ENCODE measurements at places on chromosomes 11 and 22.

DNA sequence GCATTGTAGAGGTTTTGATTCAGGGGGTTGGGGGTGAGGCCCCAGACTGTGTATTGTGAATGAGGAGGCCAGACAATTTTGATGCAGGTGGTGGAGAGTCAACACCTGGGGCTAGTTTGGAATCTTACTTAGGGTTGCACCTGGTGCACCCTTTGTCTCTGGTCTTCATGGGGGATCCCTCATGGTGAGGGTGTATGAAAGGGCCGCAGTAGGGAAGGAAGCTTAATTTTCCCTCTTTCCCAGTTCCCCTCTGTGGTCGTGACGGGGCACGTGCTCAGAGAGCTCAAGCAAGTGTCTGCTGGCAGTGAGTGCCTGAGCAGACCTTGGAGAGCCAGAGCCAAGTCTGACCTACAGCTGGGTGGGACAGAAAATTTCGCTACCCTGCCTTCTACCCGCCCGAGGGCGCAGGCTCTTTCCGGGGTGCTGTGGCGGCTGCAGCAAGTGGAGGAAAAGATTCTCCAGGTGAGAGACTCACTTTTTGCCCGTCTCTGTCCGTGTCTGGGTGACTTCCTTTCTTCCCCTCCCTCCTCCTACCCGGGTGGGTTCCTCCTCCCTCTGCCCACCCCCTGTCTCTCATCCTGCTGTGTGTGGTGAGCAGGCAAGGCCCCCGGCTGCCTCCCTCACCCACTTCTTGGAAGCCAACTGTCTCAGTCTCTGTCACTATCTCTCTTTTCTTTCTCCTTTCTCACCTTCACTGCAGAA lies 131.7 kb downstream of the MICAL2 start:
- DNase-seq: no peak

- no peak for DNase-seq
Measured at GRCh38 chr11:110513259-110513801, 83.6 kb downstream of the FDX1 start.

DNA sequence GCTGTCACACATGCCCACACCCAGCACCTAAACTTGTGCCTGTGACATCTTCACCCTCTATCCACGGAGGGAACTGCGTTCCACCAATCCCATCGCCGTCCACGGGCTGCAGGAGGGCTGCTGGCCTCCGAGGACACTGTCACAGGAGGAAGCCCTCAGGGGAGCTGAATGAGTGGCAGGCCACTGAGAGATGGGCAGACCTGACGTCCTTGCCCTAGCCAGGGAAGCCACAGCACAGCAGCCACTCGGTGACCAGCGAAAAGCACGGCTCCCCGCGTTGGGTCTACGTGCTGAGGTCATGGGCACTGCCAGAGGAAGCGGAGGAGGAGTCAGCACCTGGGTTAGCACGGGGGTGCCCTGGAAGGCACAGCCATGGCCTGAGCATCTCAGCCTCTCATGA lies 50.5 kb downstream of the IGSF9B start:
- DNase-seq: no peak

DNA sequence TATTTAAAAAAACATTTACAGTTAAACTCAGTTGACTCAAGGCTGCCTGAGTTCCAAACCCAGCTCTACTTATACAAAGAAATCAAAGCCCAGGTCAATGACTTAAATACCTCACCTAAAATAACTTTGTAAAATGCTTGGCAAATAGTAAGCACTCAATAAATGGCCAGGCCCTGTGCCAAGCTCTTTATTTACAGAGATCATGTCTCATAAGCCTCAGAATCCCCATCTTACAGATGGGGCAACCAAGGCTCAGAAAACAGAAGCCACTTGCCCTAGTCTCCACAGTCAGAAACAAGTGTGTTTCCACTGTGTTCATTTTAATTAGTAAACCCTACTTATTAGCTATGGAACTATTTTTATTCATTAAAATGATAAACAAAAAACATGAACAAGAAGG lies 30.5 kb upstream of the TTC28 start:
- DNase-seq: no peak

GRCh38 chr11:19953909-19954308 lies 206.4 kb downstream of the DBX1 start:
- DNase-seq: peak; percentile 78

- no peak for DNase-seq
Measured at GRCh38 chr11:128786507-128786906, 80.6 kb downstream of the KCNJ1 start.

GRCh38 chr22:24066260-24066659 lies 55.2 kb downstream of the CABIN1 start:
- no peak for DNase-seq

DNA sequence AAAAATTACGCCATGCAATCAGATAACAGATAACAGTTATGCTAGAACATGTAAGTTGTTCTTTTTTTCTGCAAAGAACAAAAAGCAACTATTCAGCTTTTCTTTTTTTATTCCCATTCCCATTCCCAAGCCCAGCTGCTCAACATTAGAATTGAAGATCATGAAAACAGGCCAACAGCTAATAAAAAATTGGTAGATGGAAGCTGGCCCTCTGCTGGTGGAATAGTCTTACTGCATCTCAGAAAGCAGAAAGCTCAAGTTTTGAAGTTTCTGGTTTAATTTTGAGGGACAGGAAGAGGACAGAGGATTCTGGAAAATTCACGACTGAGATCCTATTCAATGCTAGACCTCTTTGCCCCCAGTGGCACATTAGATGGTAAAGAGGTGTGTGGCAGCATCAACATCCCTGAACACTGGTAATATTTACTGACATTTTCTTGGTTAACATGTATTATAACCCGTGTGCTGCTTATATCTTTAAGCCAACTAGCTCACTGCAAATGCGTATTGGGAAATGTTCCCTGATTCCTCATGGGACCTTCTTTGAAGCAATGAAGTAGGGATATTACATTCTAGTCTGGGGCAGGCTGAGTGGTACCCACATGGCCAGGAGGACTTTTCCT lies 591.2 kb downstream of the OPCML start:
- peak; percentile 20 for DNase-seq

DNA sequence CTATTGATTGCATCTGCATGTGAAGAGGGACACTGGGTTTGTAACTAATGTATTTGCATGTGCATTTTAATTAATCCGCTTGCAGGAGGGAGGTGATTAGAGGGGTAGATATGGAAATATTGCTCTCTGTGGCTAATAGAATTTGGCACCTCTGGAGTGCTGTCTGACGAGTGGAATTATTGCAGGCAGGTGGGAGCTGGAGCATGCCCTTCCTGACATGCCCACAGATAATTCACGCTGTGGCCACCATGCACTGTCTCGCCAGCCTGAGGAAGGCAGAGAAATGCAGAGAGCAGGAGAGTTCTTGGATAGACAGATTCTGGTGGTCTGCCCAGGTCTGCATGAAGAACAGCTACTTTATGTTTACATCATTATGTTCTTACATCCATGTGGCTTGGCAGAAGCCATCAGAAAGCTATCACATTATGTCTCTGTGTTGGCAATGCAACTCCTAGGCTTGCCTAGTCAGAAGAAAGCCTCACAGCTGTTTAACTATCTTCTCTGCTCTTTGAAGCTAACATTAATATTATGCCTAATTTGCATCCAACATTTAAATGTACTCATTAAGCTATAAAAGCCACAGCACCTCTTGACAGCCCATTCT lies 89.4 kb upstream of the DRD2 start:
- DNase-seq: no peak

DNA sequence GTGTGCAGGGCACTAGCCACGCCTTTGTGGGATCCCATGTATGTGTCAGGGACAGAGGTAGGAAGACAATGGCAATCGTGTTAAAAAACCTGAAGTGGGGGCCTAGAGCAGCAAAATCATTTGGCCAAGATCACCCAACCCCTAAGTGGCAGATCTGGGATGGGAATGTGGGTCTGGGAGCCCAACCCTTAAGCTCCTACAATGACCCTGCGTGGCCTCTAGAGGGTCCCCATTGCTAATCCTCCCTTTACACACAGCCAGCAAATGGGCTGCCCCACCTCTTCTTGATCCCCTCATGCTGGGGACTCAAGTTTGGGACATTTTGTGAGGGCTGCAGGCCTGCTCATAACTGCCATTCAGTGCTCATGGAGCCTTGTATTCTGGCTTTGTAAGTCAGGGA lies 73.2 kb upstream of the SUSD2 start:
- no peak for DNase-seq

GRCh38 chr22:44586999-44587736 lies 89.1 kb upstream of the RTL6 start:
- DNase-seq: no peak

DNA sequence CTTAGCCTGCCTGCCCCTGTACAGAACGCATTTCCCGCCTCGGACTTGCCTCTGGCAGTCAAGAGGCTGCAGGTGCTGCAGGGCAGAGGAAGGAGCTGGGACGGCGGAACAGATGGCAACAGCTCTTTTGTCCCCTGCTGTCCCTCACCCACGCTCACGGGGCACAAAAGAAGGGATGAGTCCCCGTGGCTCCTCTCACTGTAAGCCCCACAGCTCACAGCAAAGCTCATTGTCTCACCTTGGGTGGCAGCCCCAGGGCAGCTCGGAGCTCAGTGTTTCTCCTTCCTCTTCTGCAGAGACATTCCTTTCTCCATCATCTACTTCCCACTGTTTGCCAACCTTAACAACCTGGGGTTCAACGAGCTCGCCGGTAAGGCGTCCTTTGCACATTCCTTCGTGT lies 24.3 kb downstream of the SLC25A18 start:
- DNase-seq: no peak

DNA sequence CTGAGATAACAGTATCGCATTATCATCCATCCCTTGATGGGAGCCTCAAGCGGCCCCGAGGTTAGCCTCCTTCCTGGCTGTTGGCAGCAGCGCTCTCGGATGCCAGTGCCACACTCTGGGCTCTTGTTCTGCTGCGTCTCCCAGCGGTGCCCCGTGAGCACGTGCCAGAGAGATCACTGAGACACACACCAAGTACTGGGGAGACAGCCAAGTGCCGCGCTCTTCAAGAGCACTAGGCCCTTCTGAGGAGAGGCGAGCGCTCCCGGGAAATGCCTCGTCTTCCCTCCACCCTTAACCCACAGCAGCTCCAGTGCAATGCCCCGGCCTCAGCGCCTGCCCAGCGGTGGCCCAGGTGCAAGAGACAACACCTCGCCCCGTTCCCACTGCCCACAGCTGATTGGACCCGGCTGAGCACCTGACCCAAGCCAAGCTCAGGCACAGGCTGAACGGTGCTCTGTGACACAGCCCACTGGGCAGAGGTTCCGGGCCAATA lies 248.3 kb upstream of the NARS2 start:
- DNase-seq: no peak

GRCh38 chr22:25494774-25495173 lies 69.7 kb upstream of the GRK3 start:
- no peak for DNase-seq
